ENCODE measurements at places on chromosomes 16 and 17.

DNA sequence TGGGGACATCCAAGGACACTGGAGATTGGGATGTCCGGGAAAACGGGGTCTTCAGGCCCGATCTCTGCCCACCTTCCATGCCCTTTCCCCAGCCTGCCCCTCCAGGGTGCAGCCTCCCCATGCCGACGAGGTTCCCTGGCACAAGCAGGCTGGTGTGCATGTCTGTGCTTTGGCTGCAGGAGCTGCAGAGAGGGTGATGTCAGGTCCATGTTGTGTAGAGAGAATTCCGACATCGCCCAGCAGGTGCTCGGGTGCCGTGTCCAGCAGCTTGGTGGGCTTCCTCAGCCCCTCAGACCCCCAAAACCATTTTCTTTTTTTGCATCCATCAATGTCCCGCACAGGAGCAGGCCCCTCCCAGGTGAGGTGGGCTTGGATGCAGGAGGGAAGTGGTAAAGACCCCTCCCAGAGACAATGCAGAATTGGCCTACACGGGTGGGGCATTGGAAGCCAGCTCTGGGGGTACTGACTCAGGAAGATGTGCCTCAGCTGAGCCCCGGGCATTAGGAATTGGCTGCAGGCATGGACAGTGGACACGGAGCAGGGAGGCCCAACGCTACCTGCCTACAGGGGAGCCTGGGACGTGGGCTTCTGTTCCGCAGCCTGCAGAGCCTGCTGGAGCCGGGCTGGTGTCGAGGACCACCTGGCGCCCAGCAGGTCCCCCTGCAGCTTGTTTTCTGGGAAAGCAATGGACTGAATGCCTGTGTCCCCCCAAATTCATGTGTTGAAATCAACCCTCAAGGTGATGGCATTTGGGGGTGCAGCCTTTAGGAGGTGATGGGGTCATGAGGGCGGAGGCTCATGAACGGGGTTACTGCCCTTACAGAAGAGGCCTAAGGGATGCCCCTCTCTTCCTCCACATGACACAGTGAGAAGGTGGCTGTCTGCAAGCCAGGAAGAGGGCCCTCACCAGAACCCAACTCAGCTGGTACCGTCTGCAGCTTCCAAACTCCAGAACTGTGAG lies 97.5 kb downstream of the METRNL start:
- no peak for DNase-seq

DNA sequence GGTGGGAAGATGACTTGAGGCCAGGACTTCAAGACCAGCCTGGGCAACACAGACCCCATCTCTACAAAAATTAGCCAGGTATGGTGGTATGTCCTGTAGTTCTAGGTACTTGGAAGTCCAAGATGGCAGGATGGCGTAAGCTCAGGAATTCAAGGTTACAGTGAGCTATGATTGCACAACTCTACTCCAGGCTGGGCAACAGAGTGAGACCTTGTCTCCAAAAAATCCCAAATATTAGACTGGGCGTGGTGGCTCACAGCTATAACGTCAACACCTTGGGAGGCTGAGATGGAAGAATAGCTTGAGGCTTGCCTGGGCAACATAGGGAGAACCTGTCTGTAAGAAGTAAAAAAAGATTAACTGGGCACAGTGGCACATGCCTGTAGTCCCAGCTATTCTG lies 30.8 kb downstream of the SUZ12 start:
- no peak for DNase-seq

- DNase-seq: no peak
Measured at GRCh38 chr17:19729900-19730299, 13.5 kb upstream of the SLC47A2 start.

DNA sequence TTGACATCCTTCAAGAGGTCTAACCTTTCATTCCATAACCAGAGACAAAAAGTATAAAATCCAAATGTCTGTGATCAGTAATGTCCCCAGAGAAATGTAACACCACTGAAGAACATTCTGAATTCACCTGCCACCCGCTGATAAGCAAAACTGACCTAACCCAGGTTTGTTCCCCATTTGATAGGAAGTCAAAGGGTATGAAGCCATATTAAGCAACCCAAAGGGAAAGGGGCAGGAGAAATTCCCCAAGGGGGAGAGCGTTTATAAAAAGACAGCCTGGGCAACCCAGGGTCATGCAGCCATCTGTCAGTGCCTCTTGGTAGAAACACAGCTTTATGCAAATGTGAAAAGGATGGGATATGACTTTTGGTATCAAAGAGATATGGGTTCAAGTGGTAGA lies 30.7 kb upstream of the PIK3R6 start:
- DNase-seq: no peak

DNA sequence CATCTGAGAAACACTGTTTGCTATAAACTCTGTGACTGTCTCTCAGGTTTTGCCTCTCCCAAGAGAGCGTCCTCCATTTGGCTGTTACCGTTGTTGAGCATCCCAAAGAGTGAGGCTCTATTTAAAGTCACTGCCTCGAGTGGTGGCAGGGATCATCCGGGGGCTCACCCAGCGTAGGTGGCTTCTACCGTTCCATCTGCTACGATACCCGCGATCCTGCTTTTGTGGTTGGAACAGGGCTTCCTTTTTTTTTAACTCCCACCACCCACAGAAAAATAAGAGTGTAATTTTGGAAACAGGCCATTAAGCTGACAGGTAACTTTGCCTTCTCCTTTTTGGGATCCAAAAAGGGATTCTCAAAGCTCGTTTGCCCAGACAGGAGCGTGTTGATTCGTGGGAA lies 36.4 kb downstream of the KNOP1 start:
- no peak for DNase-seq

- no peak for DNase-seq
Measured at GRCh38 chr17:75819116-75819515, 25.1 kb downstream of the UNC13D start.

GRCh38 chr16:85576944-85577343 lies 36.2 kb upstream of the GSE1 start:
- DNase-seq: no peak

GRCh38 chr17:924711-925475 lies 54.7 kb downstream of the NXN start:
- DNase-seq: no peak

- DNase-seq: peak; percentile 74
Measured at GRCh38 chr16:23504453-23505179, 5.7 kb downstream of the GGA2 start.

- DNase-seq: no peak
Measured at GRCh38 chr16:64077242-64077641, 1044.6 kb downstream of the CDH11 start.

GRCh38 chr16:73054498-73054812 lies 6.5 kb upstream of the ZFHX3 start:
- no peak for DNase-seq

- peak; percentile 82 for DNase-seq
Measured at GRCh38 chr16:67546761-67547422, 15.4 kb upstream of the CTCF start.

GRCh38 chr17:14329900-14330491 lies 29.1 kb downstream of the HS3ST3B1 start:
- DNase-seq: no peak

All from GM13977 (cell line).